ENCODE measurements at places on chromosomes 4 and X.

GRCh38 chrX:104522386-104522785 lies 43.6 kb upstream of the IL1RAPL2 start:
- DNase-seq = no peak

DNA sequence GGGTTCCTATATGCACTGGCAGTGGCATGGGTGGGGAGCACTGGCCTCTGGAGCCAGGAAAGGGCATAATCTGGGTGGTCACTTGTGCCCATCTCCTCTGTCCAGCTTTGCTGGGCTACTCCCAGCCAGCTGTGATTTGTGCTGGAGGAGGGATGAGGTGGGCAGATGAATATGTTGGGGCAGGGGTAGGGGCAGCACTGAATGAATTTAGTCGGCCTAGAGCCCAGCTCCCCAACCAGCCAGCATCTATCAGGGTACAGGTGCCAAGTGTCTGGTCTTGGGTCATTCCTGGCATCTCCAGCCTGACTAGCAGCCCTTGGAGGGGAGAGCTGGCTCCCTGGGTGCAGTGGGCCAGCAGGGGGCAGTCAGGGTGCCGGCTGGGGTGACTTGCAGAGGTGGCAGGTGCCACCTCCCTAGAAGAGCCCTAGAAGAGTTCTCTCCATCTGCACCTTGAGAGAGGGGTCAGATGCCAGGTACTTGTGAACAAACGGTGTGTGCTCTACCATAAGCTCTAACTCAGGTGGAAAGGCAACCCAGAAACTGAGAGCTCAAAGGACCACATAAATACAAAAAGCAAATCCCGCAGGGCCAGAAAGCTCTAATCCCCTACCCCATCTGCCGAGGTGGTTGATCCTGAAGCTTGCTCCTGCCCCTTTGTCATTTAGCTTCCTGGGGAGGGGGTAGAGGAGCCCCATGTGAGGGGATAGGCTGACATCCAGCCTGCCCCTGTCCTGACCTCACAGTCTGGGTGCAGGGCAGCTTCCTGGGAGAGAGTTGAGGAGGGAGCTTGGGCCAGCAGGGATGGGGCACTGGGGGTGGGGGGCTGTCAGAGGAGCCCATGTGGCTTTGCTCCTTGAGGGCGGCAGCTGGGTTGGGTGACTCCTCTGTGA lies 2.2 kb downstream of the SORCS2 start:
- peak; percentile 22 for DNase-seq

- DNase-seq = no peak
Measured at GRCh38 chr4:179843370-179843769, 2399.8 kb upstream of the TENM3 start.

DNA sequence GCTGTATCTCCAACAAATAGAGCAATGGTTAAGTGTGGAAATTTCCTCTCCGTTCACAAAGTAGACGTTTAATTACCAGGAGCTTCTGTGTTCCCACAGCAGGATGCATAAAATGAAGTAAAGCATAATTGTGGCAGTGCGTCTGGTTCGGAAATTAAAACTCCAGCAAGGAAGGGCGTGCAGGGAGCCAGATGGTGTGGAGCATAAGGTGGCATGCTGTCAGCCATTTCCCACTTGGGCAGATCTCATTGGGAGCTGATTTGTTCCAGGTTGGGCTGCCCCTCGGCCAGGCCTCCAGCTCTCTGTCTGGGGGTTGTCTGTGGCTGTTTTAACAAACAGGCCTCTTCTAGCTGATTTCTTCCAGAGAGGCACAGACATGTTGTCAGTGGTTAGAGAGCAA lies 182.1 kb upstream of the CLNK start:
- no peak for DNase-seq

DNA sequence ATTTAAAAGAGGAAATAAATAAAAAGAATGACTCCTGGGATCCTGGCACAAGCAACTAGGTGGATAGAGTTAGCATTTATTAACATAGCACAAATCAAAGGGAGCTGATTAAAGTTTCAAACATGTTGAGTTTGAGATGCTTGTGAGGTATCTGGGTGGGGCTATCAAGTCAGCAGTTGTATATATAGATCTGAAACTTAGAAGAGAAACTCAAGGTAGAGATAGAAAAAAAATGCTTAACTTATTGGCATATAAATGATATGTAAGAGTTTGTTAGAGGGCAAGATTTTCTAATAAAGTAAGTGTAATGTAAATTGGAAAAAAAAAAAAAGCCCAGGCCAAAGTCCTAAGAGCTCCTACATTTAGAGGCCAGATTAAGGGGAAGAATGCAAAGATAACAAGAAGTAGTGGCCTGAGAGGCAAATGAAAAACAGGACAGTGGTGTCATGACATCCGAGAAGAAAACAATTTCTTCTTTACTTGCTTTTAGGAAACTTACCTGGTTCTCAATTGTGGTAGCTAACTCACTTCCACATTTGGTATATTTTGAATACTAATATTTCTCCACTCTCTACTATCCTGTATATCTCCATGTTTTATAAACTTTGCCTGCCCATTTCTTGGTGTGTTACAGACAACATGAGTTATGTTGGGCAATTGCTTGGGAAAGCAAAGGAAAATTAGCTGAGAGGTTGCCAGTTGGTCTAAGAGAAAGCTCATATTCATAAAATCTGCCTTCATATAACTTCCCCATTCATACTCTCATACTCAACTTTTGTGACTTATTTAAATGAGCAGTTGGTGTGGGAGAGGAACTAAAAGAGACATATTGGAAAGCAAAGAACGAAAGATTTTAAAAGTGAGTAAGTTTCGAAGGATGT lies 169.2 kb downstream of the PARM1 start:
- DNase-seq = no peak

GRCh38 chrX:37077646-37078433 lies 69.7 kb downstream of the FAM47C start:
- DNase-seq = no peak

- DNase-seq = no peak
Measured at GRCh38 chr4:67885762-67886161, 2.0 kb upstream of the TMPRSS11D start.

- no peak for DNase-seq
Measured at GRCh38 chr4:55859711-55860110, 6.3 kb downstream of the EXOC1 start.
